ENCODE measurements at places on chromosomes 1 and 21. TPM values are rescaled to one million over a fixed set of nuclear protein-coding genes. Genes with fewer than 3 reads are reported as not detected.

KRTAP10-4 gene
- total RNA-seq = not detected

TSPEAR gene
- total RNA-seq = 0.04 TPM

FAM151A gene
- total RNA-seq = not detected

DNA sequence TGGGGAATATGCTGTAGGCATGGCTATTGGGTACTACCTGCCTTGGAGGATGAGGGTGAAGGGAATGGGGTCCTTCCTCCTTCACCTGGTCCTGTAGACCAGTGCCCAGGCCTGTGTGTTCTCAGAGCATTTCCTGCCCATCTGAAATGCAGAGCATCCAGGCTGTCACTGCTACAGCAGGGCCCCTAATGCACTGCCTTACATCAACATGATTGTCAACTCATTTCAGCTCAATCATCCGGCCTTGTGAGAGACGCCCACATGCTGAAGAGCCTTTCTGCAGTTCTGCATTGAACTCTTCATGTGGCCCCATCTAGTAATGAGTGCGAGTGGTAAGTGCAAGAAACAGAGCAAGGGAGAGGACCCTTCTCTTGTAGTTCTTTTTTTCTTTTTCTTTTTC is 39.8 kb upstream of the SRP9 start:
- no peak overlapping the region for H3K4me3 ChIP-seq
- H3K27ac ChIP-seq = no peak overlapping the region
- no peaks in the 10 kb centered on the region for H3K27me3 ChIP-seq
- no peak for DNase-seq
- peaks cover 30% of the 10 kb centered on the region for H3K4me1 ChIP-seq
- no peaks in the 10 kb centered on the region for H3K36me3 ChIP-seq

- no peak for DNase-seq
- no peaks in the 10 kb centered on the region for H3K4me1 ChIP-seq
- no peak overlapping the region for H3K27ac ChIP-seq
- H3K36me3 ChIP-seq = peaks cover 61% of the 10 kb centered on the region
- H3K4me3 ChIP-seq = no peak overlapping the region
Observed at GRCh38 chr1:183138301-183138700, 47.8 kb upstream of the LAMC2 start.

Data from muscle of leg (tissue), 16 donors.